ENCODE measurements at places on chromosomes 2 and 18.

DNA sequence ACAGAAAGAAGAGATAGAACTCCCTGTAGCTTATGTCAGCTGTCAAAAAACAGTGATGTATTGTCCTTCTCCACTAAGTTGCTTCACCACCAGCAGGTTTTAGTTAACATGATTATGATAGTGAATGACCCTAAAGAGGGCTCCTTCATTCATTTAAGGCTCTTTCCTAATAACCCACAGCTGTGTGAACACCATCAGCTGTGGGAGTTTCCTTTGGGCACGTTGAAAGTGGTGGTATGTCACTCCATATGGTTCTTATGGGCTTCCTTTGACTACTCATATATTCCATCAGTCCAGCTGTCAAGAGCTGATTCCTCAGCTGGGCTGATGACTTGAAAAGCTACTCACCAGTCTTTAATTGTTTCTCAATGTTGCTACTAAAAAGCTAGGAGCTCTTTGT is 210.3 kb downstream of the UBE2E3 start:
- DNase-seq: no peak

DNA sequence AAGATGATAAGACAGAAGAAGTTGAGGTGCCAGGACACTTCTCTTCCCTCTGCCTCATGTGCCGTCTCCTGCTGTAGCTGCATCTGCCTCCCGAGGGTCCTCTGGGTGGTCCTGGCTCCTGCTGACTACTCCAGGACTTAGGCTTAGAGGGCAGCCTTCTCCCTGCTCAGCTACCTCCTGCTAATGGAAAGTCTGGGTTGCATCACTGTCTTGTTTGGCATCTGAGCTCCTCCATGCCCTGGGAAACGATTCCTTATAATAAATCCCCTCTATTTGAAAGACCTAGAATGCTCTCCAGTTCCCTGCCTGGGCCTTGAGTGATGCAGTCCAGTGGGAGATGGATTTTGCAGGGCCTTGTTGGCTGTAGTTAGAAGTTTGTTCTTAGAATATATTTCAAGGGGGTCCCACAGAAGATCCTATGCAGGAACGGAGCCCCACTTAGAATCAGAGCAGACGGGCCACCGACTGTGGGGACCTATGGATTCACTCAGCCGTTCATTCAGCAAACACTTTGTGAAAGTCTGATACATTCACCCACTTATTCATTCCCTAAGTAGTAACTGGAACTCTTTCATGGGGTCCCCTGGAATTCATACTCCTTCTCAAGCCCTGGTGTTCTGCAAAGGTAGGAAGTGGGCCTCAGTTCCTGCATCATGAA is 269.8 kb upstream of the HDAC4 start:
- no peak for DNase-seq

DNA sequence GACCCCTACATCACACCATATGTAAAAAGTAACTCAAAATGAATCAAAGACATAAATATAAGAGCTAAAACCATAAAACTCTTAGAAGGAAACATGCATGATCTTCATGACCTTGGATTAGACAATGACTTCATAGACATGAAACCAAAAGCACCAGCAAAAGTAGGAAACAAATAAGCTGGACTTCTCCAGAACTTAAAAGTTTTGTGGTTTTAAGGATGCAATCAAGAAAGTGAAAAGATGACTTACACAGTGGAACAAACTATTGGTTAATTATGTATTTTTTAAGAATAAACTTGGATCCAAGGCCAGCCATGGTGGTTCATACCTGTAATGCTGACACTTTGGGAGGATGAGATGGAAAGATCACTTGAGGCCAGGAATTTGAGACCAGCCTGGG is 150.2 kb downstream of the GALNT1 start:
- DNase-seq: no peak

- no peak for DNase-seq
Measured at GRCh38 chr2:175036582-175037018, 31.4 kb upstream of the CHN1 start.

DNA sequence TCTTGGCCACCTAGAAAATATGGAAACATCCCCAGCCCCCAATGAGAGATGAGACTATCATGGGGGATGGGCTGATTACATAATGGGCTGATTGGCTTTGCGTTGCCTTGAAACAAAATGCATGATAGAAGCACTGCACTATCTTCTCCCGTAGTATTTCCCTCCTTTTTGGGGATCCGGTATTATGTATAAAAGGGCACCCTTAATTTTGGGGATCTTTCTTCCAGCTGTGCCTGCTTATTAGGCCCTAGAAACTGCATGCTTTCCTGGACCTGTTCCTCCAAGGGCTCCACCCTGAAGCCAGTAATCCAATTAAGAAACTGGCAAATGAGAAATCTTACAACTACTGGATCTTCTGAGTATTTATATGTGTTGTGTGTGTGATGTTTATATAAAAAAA is 34.9 kb upstream of the SH3RF3 start:
- no peak for DNase-seq

DNA sequence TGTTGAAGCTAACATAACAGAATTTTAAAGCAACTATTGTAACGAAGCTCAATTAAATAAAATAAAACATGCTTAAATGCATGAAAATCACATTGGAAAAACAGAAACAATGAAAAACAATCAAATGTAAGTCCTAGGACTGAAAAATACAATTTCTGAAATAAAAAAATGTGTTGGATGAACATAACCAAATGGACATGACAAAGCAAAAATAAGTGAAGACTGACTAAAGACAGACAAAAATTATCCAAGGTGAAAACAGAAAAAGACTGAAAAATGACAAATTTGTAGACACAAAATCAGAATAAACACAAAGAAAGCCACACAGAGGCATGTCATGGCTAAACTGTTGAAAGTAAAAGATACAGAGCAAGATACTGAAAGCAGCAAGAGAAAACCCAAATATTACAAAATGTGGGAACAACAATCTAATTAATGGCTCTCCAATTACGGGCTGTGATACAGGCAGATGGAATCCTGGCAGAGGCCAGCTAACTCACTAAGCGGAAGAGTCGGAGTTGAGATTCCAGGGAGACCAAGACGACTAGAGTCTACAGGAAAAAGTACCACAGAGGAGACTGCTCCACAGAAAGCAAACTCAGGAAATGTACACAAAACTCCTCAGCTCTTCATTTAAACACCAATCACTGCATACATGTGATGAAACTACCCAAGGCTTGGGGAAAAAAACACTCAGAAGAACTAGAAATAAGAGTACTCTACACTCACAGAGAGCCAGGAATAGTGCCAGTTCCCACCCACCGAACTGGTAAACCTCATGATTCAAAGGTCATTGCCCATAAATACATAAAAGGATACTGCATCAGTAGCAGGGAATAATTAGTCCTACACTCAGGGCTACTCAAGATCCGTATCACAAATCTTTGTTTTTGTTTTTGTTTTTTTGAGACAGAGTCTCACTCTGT is 83.6 kb downstream of the ATAD2B start:
- DNase-seq: no peak

Measured in stimulated activated CD8-positive, alpha-beta memory T cell treated with anti-CD3 and anti-CD28 coated beads, Interleukin-7, amount 100 ng/mL, for 24 hours (primary cell).